ENCODE measurements at places on chromosomes 16 and 17. TPM values are rescaled to one million over a fixed set of nuclear protein-coding genes. Genes with fewer than 3 reads are reported as not detected.

The EME2 gene
- total RNA-seq = 25.3 TPM

The TP53TG3C gene
- total RNA-seq = not detected

The CPHXL2 gene
- not detected for total RNA-seq

The ZFP3 gene
- 0.21 TPM for total RNA-seq

DNA sequence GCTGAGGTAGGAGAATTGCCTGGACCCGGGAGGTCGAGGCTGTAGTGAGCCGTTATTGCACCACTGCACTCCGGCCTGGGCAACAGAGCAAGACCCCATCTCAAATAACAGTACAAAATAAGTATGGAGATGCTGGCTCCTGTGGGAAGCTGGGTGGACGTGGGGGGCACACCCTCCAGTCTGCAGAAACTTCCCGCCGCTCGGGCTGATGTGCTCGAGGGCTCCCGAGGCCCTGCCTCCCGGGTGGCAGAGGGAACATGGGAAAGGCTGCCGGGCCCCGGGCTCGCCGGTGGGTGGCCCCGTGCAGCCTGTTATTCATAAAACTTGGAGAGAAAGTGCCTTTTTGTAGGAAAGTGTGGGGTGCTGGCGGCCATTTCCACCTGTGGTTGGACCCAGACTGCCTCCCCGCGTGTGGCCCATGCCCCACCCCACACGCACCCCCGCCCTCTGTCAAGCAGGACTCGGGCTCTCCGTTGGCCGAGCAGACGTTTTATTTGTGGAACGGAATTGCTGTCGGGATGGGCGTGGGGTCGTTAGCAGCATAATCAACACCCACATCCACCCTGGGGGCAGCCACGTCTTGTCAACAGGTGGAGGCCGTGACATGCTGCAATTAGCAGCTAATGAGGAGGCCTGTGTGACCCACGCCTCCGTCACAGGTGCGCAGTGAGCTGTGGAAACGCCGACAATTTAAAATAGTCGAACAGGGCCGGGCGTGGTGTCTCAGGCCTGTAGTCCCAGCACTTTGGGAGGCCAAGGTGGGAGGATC, 7.4 kb upstream of the CIAO3 start:
- no peak for DNase-seq
- no peak overlapping the region for H3K4me3 ChIP-seq
- no peaks in the 10 kb centered on the region for H3K4me1 ChIP-seq

- no peaks in the 10 kb centered on the region for H3K36me3 ChIP-seq
- no peaks in the 10 kb centered on the region for H3K27me3 ChIP-seq
- no peak overlapping the region for H3K27ac ChIP-seq
- H3K4me3 ChIP-seq = no peak overlapping the region
Observed at GRCh38 chr16:46853713-46854443, 22.9 kb upstream of the C16orf87 start.

DNA sequence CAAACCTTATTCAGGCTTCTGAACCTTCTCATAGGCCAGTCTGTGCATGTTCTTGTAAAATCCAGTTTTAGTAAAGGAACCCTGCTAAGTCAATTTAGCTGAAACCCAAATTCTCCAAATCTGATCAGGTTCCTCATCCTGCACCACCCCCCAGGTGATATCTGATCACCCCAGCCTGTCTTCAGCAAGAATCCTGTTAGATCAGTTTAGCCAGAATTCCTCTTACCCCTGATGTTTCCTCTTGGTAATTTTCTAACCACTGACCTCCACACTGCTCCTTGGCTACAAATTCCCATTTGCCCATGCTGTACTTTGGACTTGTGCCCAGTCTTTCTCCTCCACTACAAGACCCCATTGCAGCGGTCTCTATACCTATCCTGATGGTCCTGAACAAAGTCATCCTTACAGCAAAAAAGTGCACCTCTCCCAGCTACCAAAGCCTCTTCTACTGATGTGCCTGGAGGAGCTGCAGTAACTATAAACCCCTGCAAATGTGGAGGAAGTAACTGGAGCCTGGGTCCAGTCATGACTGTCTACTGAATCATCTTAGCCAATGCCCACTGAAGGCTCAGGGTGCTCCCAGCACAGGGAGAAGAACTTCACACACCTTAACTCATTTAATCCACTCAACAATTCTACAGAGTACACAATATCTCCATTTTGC, 23.8 kb downstream of the TEX14 start:
- H3K27ac ChIP-seq = no peak overlapping the region
- no peak for DNase-seq
- H3K4me1 ChIP-seq = no peaks in the 10 kb centered on the region
- no peaks in the 10 kb centered on the region for H3K27me3 ChIP-seq

- H3K4me1 ChIP-seq = no peaks in the 10 kb centered on the region
- H3K4me3 ChIP-seq = no peak overlapping the region
- no peak overlapping the region for H3K27ac ChIP-seq
- no peak for DNase-seq
- H3K36me3 ChIP-seq = no peaks in the 10 kb centered on the region
Observed at GRCh38 chr17:73973586-73974409, 229.7 kb upstream of the RPL38 start.

DNA sequence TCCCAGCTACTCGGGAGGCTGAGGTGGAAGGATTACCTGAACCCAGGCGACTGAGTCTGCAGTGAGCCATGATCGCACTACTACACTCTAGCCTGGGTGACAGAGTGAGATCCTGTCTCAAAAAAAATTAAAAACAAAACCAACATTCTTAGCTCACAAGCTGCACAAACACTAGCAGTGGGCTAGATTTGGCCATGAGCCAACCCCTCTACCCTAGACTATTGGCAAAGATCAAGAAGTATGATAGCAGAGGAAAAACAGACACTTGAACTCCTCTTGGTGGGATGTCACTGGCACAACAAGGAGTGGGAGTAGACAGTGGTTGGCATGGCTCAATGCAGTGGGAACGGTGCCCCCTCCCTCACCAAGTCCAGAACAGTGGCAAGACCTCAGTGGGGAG, 19.6 kb upstream of the RIPOR1 start:
- H3K27ac ChIP-seq = no peak overlapping the region
- no peaks in the 10 kb centered on the region for H3K4me1 ChIP-seq
- H3K4me3 ChIP-seq = no peak overlapping the region
- no peaks in the 10 kb centered on the region for H3K36me3 ChIP-seq
- H3K27me3 ChIP-seq = no peaks in the 10 kb centered on the region

- peak overlapping the region; percentile 38 for H3K4me3 ChIP-seq
- H3K4me1 ChIP-seq = no peaks in the 10 kb centered on the region
- H3K27me3 ChIP-seq = no peaks in the 10 kb centered on the region
- peak; percentile 68 for DNase-seq
Observed at GRCh38 chr16:50741225-50741780, 583 bp upstream of the CYLD start.

GRCh38 chr17:77667478-77667877, 291.0 kb upstream of the TNRC6C start:
- no peaks in the 10 kb centered on the region for H3K4me1 ChIP-seq
- H3K27me3 ChIP-seq = no peaks in the 10 kb centered on the region
- no peaks in the 10 kb centered on the region for H3K36me3 ChIP-seq
- DNase-seq = no peak

DNA sequence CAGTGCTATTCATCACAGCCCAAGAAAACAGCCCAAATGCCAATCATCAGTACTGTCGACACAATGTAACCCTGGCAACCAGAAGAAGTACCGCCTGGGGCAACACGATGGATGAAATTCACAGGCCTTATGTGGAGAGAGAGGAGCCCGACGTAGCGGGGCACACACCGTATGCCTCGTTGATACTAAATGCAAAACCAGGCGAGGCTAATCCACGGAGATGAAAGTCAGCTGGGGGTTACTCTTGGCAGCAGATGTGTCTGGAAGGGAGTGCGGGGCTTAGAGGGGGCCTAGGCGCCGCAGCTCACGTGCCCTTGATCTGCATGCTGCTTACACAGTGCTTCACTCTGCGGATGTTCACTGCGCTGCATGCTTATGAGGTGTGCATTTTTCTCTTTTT, 29.8 kb downstream of the ITGAE start:
- H3K4me1 ChIP-seq = no peaks in the 10 kb centered on the region
- DNase-seq = no peak
- H3K27me3 ChIP-seq = no peaks in the 10 kb centered on the region
- no peaks in the 10 kb centered on the region for H3K36me3 ChIP-seq

DNA sequence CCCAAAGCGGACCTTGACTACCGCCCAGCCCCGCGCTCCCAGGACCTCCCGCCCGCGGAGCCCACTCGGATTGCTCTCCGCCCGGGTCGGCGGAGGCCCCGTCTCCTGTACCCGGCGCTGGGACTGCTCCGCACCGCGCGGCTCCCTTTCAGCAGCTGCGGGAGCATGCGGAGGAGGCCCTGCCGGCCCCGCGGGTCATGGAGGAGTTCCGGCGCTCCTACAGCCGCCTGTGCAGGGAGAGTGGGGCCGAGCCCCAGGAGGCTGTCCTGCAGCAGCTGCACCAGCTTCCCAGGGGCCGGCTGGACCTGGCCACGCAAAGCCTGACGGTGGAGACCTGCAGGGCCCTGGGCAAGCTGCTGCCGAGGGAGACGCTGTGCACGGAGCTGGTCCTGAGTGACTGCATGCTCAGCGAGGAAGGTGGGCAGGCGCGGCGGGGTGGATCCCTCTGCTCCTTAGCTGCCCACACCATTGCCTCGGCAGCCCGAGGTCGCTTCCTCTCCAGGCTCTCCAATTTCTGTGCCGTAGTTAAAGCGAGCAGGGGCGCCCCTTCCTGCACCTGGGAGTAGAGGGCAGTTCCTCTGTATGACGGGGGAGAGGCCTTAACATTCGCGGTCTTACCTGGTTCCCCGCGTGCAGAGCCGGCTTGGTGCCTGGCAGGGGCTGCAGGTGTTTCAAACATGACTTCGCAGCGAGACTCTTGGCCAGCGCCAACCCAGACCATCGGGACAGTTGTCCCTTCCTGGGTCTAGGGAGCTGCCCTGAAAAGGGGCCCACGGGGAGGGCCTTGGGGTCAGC, 539 bp downstream of the LRRC45 start:
- no peak for DNase-seq
- H3K27ac ChIP-seq = no peak overlapping the region
- H3K4me3 ChIP-seq = peak overlapping the region; percentile 94
- H3K36me3 ChIP-seq = no peaks in the 10 kb centered on the region
- peaks cover 20% of the 10 kb centered on the region for H3K4me1 ChIP-seq
